ENCODE measurements at places on chromosomes 5 and 9.

DNA sequence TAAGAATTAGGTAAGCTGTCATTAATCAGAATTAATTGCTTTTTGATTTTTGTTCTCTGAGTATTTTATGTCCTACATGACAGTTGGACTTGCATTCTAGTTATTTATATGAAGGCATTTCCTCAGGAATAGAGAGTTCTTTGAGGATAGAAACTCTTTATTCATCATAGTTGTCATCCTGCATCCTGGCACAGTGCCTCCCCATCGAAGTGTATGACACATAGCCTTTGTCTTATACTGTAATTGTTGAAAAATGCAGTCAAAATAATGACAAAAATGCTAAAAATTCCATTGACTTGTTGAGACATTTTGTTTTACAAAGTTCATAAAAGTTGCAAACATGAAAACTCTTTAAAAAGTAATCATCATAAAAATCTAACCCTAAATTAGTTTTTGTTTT is 36.5 kb downstream of the CFAP95 start:
- no peak for DNase-seq
- H3K4me1 ChIP-seq, result no peaks in the 10 kb centered on the region
- no peak overlapping the region for H3K4me3 ChIP-seq

- peaks cover 39% of the 10 kb centered on the region for H3K27me3 ChIP-seq
- H3K4me3 ChIP-seq, result no peak overlapping the region
- H3K36me3 ChIP-seq, result peaks cover 5% of the 10 kb centered on the region
- no peak overlapping the region for H3K27ac ChIP-seq
- peaks cover 34% of the 10 kb centered on the region for H3K4me1 ChIP-seq
- DNase-seq, result no peak
Observed at GRCh38 chr9:128397831-128398230, 22.8 kb upstream of the CERCAM start.

- H3K27me3 ChIP-seq, result no peaks in the 10 kb centered on the region
- H3K36me3 ChIP-seq, result no peaks in the 10 kb centered on the region
- no peak for DNase-seq
- H3K4me3 ChIP-seq, result no peak overlapping the region
- no peaks in the 10 kb centered on the region for H3K4me1 ChIP-seq
Observed at GRCh38 chr9:78620303-78620702, 323.4 kb downstream of the PSAT1 start.

- H3K4me3 ChIP-seq, result peak overlapping the region; percentile 85
- peaks cover 81% of the 10 kb centered on the region for H3K27me3 ChIP-seq
- no peak for DNase-seq
- H3K27ac ChIP-seq, result no peak overlapping the region
- peaks cover 21% of the 10 kb centered on the region for H3K4me1 ChIP-seq
Observed at GRCh38 chr5:181163487-181164075, 16.2 kb downstream of the OR2V2 start.

DNA sequence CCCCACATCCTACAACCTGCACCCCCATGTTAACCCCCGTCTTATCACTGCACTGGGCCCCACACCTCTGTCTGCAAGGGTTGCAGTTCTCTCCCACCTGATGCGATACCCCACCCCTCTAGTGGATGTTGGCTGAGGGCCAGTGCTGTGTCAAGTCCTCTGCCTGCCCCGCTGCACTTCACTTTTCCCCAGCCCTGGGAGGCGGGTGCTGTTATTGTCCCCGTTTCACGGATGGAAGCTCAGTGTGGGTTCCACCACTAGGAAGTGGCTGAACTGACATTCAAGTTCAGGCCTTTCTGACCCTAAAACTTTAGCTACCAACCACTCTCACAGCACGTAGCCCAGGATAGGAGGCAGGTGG is 3.5 kb downstream of the SNCB start:
- DNase-seq, result no peak
- no peak overlapping the region for H3K27ac ChIP-seq
- peaks cover 6% of the 10 kb centered on the region for H3K4me1 ChIP-seq
- H3K27me3 ChIP-seq, result peaks cover 90% of the 10 kb centered on the region
